ENCODE measurements at places on chromosomes 7 and 10. TPM values are rescaled to one million over a fixed set of nuclear protein-coding genes. Genes with fewer than 3 reads are reported as not detected.

The LRRC61 gene
- 8.0 TPM for total RNA-seq

DNA sequence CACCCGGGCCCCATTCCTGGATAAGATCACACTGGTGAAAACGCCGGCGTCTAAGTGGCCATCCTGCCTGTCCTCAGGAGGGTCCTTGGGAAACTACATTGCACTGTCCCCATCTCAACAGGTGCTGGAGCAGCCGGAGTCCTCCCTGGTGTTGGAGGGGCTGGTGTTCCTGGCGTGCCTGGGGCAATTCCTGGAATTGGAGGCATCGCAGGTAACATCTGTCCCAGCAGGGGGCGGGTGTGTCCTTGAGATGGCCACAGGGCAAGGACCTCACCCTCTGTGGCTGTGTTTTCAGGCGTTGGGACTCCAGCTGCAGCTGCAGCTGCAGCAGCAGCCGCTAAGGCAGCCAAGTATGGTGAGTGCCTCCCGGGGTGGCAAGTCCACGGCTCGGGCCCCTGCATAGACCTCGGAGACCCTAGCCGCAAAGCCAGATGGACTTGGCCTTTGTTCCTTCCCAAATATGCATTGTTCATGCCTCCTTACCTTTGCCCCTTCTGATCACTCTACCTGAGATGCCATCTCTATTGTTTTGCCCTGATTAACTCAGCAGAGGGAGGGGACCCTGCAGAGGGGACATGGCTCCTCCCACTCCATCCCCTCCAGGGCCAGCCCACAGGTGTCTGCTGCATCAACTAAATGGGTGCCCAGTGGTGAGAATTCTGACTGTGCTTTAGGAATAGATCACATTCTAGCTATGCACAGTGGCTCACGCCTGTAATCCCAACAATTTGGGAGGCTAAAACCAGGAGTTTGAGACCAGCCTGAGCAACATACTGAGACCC lies 23.8 kb downstream of the ELN start:
- DNase-seq = no peak

GRCh38 chr10:114167985-114168384 lies 6.0 kb downstream of the CCDC186 start:
- DNase-seq = no peak

The RAB19 gene
- not detected for total RNA-seq
